8988T (cell line): ENCODE measurements at places on chromosomes 16 and 17.

GRCh38 chr17:69592692-69593350, 178.3 kb downstream of the MAP2K6 start:
- DNase-seq = no peak

GRCh38 chr17:6567528-6568183, 11.3 kb upstream of the PITPNM3 start:
- no peak for DNase-seq

GRCh38 chr17:81939881-81940385, 2.8 kb upstream of the PYCR1 start:
- DNase-seq = no peak

GRCh38 chr16:72785171-72785570, 262.8 kb downstream of the ZFHX3 start:
- DNase-seq = no peak

GRCh38 chr16:77760800-77761199, 27.6 kb upstream of the VAT1L start:
- no peak for DNase-seq

- peak; percentile 66 for DNase-seq
Measured at GRCh38 chr17:76623271-76624146, 20.0 kb downstream of the ST6GALNAC1 start.

- DNase-seq = no peak
Measured at GRCh38 chr17:69424287-69425041, 10.0 kb downstream of the MAP2K6 start.

DNA sequence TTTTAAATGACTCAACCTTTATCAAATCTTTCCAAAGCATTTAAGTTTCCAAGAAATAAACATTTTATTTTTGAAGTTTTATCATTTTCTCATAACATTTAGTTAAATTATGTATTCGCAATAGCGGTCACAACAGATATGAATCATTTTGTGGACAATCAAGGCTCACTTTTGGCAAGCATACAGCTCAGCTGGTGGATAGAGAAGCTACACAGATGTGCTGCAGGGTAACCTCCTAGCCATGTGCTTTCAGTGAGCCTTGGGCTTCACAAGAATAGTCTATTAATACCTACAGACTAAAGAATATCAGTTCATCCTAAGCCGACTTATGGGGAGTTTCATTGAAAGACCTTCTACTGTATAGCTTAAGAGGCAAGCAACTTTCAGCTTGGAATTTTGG, 144.8 kb downstream of the MRTFB start:
- no peak for DNase-seq

DNA sequence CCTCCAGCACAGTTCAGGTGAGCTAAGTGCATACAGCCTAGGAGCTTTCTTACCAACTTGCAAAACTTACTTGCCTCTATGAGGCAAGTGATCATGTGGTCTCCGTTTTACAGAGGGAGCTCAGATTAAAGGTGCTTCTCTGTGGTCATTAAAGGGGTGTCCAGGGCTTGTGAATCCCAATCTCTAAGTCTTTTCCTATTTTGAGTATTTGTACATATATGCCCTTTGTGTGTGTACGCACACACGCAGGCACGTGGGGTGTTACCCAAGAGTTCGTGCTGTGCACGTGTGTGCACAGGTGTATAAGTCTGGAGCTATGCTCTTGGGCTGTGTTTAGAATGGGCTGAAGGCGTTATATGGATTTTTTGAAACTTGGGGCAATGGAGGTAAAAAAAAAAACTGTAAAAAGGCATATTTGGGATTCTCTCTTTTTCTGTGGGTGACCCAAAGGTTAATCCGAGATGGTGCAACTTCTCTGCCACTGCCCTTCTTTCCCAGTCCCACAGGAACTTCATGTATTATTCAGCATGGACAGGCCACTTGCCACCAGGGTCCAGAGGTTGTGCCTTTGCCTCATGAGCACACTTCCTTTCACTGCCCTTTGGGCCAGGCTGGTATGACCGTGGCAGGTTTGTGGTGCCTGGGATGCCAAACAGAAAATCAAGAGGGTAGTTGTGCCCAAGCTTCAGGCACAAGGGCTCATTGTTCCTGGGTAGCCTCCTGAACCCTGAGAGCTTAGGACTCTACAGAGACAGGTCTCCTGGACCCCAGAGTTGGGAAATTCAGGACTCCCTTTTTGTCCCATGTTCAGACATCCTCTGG, 1.5 kb downstream of the ABCC3 start:
- no peak for DNase-seq

DNA sequence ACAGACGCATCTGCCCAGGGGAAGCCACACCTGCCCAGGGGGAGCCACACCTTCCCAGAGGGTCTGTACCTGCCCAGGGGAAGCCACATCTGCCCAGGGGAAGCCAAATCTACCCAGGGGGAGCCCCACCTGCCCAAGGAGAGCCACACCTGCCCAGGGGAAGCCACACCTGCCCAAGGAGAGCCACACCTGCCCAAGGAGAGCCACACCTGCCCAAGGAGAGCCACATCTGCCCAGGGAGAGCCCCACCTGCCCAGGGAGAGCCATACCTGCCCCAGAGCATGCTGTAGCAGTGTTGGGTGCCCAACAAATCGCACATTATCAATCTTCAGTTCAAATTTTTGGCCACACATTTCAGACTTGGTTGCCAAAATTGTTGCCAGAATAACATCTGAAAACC, 19.6 kb downstream of the NPRL3 start:
- DNase-seq = no peak

DNA sequence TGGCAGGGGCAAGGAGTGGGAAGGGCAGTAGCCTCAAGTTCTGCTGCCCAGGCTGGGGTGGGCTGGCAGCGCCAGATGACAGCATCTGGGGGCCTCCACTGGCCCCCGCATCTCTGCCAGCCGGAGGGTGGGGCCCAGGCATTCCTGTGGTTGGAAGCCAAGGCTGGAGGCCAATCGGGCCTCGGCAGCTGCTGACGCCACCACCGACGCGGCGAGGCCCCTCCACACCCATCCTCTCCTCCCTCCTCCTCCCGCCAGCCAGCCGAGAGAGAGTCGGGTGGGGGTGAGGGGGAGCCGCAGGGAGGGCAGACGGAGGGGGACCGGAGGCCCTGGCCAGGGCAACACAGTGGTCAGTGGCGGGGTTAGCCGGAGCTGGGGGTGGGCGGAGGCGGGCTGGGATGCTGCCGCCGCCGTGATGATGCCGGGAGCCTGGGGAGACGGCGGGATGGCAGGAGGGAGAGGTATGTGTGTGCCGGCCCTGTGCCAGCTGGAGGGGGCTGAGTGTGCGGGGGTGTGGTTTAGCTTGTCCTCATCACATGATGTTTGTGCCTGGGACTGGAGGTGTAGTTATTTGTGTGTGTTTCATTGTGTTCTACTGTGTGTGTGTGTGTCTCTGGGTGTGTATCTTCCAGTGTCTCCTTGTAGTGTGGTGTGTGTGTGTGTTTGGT, 36.6 kb downstream of the ARHGAP23 start:
- DNase-seq = peak; percentile 80

- DNase-seq = no peak
Measured at GRCh38 chr16:11605564-11605886, 18.8 kb upstream of the LITAF start.

DNA sequence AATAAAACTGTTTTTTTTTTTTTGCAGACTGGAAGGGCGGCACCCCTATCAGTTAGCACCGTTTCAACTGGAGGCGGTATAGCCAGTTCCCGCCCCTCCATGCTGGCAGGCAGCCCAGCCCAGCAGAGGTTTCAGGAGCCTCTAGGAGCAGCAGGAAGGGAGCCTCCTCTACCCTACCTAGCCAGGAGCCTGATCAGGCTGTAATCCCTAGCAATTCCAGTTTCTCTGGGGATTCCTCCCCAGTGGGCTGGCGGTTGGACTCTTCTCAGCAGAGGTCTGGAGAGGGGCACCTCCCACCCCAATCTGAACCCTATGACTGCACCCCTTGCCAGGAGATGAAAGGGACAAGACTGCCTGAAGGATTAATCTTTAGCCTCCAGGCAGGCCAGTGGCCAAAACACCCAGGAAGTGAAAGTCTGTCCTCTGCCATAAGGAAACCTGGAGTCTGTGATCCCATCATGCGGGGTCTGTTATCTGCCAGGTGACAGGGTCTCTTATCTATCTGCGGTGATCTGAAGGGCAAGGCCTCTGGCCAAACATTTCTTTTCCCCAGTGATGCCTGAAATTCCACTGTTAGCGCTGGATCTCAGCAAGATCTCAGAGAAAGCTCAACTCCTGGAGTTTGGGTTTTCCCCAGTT, 4.9 kb upstream of the CDH1 start:
- peak; percentile 84 for DNase-seq

GRCh38 chr17:55296699-55297098, 31.9 kb downstream of the HLF start:
- no peak for DNase-seq

GRCh38 chr17:31535581-31535981, 144.1 kb downstream of the RAB11FIP4 start:
- DNase-seq = no peak

DNA sequence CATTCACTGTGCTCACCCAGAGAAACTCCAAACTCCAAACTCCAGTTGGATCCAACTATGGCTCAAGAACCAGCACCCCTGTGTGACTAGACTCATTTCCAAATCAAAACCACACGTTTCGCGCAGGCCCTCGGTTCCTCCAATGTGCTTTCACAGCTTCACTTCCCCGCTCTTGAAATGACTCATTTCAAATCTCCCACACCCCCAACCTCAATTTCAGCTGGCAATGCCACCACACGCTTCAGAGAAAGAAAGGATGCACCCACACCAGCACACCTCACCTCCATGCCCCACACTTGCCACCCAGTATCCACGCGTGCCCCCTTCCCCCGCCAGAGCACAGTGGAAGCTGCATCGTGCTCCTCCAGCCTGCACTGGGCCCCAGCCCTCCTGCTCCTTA, 9.0 kb downstream of the TMEM92 start:
- DNase-seq = no peak

- no peak for DNase-seq
Measured at GRCh38 chr16:79253100-79253631, 347.4 kb downstream of the MAF start.

DNA sequence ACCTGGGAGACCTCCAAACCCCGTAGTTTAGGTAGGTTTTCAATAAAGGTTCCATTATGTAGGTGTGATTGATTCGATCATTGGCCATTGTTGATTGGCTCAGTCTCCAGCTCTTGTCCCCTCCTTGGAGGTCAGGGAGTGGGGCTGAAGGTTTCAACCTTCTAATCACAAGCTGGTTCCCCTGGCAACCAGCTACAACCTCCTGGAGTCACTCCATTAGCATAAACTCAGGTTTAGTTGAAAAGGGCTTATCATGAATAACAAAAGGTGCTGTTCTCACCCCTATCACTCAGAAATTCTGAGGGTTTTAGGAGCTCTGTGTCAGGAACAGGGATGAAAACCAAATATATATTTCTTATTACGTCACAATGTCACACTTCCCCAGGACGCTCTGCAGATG, 28.5 kb downstream of the TMEM132E start:
- DNase-seq = no peak

DNA sequence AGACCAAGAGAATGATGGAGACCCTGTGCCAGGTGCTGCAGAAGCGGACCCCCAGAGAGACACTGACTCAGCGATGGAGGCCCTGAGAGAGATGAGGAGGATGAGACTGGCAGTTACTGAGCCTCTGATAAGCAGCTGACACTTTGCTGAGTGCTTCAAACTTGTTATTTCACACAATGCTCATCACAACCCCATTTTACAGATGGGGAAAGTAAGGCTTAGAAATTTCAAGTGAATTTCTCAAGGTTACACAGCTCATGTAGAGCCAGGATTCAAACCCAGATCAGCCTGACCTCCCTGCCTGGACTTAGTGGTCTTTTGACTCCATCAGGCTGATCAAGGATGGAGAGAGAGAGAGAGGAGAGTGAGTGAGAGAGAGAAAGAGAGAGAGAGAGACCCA, 27.2 kb downstream of the MRM1 start:
- no peak for DNase-seq
